ENCODE measurements at places on chromosomes 3 and 15.

- H3K4me1 ChIP-seq: no peaks in the 10 kb centered on the region
- no peaks in the 10 kb centered on the region for H3K27me3 ChIP-seq
- H3K27ac ChIP-seq: no peak overlapping the region
- no peak for DNase-seq
These were observed 157.3 kb downstream of the IGF1R start for GRCh38 chr15:98805434-98806274.

- no peak for DNase-seq
- H3K27me3 ChIP-seq: peaks cover 69% of the 10 kb centered on the region
- no peak overlapping the region for H3K27ac ChIP-seq
- no peak overlapping the region for H3K4me3 ChIP-seq
These were observed 39.2 kb downstream of the EPHB3 start for GRCh38 chr3:184600685-184601377.

GRCh38 chr3:46285931-46286619 lies 43.8 kb downstream of the CCR3 start:
- H3K4me1 ChIP-seq: peaks cover 80% of the 10 kb centered on the region
- H3K4me3 ChIP-seq: peak overlapping the region; percentile 54
- DNase-seq: no peak
- peak overlapping the region; percentile 96 for H3K27ac ChIP-seq
- peaks cover 4% of the 10 kb centered on the region for H3K36me3 ChIP-seq

DNA sequence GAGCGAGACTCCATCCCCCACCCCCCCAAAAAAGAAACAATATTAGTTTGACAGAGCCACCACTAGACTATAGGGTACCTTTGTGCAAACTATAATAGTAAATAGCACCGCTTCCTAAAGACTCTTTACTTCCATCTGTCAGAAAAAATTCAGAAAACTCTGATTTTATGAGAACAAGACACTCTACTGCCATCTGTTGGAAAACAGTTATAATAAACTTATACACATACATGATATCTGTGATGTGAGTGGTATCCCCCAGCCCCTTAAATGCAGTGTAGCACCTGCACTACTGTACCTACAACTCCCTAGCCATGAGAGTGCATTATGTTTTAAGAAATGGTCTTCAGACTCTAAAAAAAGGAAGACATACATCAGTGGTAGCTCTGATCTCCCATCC lies 47.1 kb upstream of the CTDSPL start:
- no peaks in the 10 kb centered on the region for H3K4me1 ChIP-seq
- H3K36me3 ChIP-seq: no peaks in the 10 kb centered on the region
- no peak for DNase-seq
- H3K27ac ChIP-seq: no peak overlapping the region

- H3K27me3 ChIP-seq: peaks cover 3% of the 10 kb centered on the region
- no peaks in the 10 kb centered on the region for H3K36me3 ChIP-seq
- H3K4me3 ChIP-seq: no peak overlapping the region
These were observed 376.3 kb upstream of the ARHGEF26 start for GRCh38 chr3:153744889-153745288.

DNA sequence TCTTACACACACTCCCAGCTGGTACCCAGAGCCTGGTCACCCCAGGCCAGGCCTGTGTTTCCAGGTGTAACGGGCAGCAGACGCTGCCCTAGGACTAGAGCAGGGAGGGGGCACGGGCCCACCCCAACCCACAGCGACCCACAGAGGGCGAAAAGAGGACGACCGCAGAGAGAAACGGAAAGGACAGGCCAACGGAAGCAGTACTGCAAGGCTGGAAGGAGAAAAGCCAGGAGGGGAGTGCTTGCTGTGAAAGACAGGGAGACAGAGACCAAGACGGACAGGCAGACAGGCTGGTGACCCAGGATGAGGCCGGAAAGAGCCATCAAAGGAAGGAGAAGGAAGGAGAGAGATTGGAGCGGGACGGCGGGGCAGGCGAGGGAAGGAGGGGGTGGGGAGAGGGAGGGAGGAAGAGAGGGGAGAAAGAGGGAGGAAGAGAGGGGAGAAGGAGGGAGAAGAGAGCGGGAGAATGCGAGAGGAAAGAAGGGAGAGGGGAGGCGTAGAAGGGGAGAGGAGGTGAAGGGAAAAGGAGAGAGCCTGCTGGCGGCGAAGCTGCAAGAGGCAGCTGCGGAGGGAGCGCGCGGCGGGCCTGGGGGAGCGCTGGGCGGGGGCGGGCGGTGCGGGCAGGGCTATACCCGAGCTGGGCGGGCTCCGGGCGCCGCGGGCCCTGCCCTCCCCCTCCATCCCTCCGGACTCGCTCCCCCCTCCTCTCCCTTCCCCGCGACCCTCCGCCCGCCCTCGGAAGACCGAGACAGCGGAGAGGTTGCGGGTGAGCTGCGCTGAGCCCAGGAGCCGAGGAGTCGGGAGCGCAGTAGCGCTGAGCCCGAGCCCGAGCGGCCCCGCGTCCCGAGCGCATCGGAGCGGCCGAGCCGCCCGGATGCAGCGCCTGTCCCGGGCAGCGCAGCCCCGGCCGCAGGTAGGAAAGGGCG lies at the start of gene SLC6A1:
Gene SLC6A1 (plus strand): TSS at position 732 of the 926 bp plus-strand sequence. CDS start 24,464 bp downstream, outside the sequence.
- peak within 1 kb of the TSS; percentile 64 for H3K4me3 ChIP-seq
- DNase-seq: no peak
- peaks cover 5% of the 10 kb centered on the region for H3K4me1 ChIP-seq

DNA sequence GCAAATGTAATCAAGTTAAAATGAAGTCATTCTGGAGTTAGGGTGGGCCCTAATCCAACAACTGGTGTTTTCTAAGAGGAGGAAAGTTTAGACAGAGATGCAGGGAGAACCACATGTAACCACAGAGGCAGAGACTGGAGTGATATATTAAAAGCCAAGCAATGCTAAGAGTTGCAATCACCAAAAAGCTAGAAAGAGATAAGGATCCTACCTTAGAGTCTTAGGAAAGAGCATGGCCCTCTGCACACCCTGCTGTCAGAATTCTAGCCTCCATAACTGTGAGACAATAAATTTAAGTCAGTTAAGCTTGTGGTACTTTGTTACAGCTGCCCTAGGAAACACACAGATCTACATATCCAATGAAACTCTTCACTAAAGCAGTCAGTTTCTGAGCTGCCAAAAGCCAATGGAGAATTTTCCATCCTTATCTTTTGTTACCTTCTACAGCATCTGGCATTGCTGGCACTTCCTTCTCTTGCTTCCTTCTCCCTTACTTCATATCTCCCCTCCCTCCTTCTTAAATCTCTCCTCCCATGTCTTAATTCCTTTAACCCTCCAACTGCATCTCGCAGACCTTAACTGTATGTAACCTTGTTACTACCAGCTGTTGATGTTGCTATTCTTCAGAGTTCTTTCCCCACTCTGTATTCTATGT lies 11.2 kb downstream of the DCBLD2 start:
- H3K36me3 ChIP-seq: no peaks in the 10 kb centered on the region
- no peak overlapping the region for H3K4me3 ChIP-seq
- H3K27ac ChIP-seq: no peak overlapping the region
- no peaks in the 10 kb centered on the region for H3K27me3 ChIP-seq
- no peak for DNase-seq

DNA sequence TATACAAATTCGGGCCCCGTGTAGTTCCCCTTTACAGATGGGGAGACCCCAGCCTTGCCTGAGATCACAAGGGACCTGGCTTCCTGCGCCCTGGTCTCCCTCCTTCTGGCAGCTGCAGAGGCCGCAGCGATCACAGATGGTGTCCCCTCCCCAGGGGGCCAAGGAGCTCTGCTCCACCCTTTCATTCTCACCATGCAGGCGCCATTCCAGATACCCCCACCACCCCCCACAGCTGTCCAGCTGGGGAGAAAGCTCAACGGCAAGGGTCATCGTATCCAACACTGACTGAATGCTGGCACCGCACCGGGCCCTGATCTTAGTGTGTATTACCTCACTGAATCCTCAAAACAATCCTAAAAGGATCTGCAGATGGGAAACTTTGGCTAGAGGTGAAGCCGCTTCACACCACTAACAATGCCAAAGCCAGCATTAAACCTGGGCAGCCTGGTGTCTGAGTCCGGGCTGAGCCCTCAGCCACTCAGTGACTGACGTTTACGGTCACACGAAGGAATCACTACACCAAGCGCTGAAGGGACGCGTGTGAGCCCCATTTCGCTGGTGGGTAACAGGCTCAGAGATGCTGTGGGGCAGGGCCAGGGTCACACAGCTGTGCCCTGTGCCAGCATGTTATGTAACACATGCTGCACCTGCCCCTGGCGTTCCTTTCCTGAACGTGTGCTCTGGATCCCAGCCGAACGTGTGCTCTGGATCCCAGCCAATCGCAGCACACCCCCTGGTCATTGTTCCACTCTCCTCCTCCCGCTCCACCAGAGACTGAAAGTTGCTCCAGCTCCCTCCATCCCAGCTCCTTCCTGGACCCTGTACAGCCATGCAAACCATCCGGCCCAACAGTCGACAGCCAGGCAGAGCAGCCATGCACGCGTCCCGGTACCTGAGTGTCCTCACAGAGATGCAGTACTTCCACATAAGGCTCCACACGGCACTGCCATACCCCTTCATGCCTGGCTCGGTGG lies 51.8 kb downstream of the IQSEC1 start:
- peaks cover 19% of the 10 kb centered on the region for H3K4me1 ChIP-seq
- peak overlapping the region; percentile 52 for H3K27ac ChIP-seq
- H3K4me3 ChIP-seq: peak overlapping the region; percentile 7
- peaks cover 2% of the 10 kb centered on the region for H3K36me3 ChIP-seq
- DNase-seq: no peak

GRCh38 chr15:92417716-92418115 lies 24.0 kb downstream of the ST8SIA2 start:
- no peak overlapping the region for H3K27ac ChIP-seq
- H3K27me3 ChIP-seq: peaks cover 46% of the 10 kb centered on the region
- no peak overlapping the region for H3K4me3 ChIP-seq
- H3K36me3 ChIP-seq: no peaks in the 10 kb centered on the region
- DNase-seq: no peak
- no peaks in the 10 kb centered on the region for H3K4me1 ChIP-seq

- peaks cover 36% of the 10 kb centered on the region for H3K4me1 ChIP-seq
- H3K27me3 ChIP-seq: no peaks in the 10 kb centered on the region
- peak overlapping the region; percentile 96 for H3K4me3 ChIP-seq
- DNase-seq: no peak
- H3K27ac ChIP-seq: peak overlapping the region; percentile 99
- H3K36me3 ChIP-seq: peaks cover 58% of the 10 kb centered on the region
These were observed 695 bp downstream of the RPL32 start for GRCh38 chr3:12840591-12841148.

- H3K27ac ChIP-seq: no peak overlapping the region
- DNase-seq: no peak
- H3K27me3 ChIP-seq: no peaks in the 10 kb centered on the region
- H3K36me3 ChIP-seq: no peaks in the 10 kb centered on the region
- no peaks in the 10 kb centered on the region for H3K4me1 ChIP-seq
These were observed 279.8 kb downstream of the ARPP21 start for GRCh38 chr3:35919160-35919559.

- no peaks in the 10 kb centered on the region for H3K27me3 ChIP-seq
- H3K4me3 ChIP-seq: peak overlapping the region; percentile 93
- DNase-seq: no peak
- peaks cover 15% of the 10 kb centered on the region for H3K4me1 ChIP-seq
These were observed 401 bp downstream of the SEC11A start for GRCh38 chr15:84715441-84716035.

GRCh38 chr3:161713731-161714130 lies 217.1 kb downstream of the OTOL1 start:
- H3K36me3 ChIP-seq: no peaks in the 10 kb centered on the region
- no peak overlapping the region for H3K27ac ChIP-seq
- no peak for DNase-seq
- H3K4me1 ChIP-seq: no peaks in the 10 kb centered on the region
- no peak overlapping the region for H3K4me3 ChIP-seq
- H3K27me3 ChIP-seq: no peaks in the 10 kb centered on the region
